D721Med (cell line): ENCODE measurements at places on chromosomes 1 and 21.

GRCh38 chr1:162846256-162847212 is 14.4 kb downstream of the CCDC190 start:
- no peak for DNase-seq

DNA sequence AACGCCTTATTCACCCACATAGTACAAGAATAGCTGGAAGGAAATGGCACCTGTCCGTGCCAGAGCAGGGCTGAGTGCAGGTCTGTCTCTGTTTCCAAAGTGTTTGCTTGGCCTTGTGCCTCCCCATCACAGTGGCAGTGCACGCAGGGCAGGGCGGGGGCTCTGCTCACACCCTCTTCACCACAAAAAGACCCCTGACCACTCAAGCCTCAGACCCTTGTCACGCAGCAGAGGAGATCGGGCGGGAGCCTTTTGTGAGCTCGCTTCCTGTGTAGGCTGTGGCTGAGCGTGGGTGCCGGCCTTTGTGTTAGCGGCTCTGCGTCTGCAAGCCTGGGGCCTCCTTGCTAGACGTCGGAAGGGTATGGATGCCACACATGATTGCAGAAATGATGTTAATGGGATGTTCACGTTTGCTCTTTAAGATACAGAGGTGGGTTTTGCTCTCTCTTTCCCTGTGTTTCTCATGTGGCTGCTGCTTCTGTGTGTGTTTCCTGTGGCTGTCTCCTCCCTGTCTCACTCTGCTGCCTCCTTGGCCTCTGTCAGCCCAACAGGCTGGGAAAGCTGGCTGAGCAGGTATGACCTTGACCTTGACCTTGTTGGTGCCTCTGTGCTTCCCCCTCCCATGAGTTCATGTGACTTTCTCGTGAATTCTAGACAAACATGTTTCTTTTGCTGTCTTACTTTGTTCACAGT is 45.4 kb downstream of the S100B start:
- peak; percentile 13 for DNase-seq

- DNase-seq = no peak
Measured at GRCh38 chr1:54663725-54664124, 22.1 kb downstream of the MROH7 start.

GRCh38 chr1:199875337-199875736 is 152.2 kb upstream of the NR5A2 start:
- DNase-seq = no peak

DNA sequence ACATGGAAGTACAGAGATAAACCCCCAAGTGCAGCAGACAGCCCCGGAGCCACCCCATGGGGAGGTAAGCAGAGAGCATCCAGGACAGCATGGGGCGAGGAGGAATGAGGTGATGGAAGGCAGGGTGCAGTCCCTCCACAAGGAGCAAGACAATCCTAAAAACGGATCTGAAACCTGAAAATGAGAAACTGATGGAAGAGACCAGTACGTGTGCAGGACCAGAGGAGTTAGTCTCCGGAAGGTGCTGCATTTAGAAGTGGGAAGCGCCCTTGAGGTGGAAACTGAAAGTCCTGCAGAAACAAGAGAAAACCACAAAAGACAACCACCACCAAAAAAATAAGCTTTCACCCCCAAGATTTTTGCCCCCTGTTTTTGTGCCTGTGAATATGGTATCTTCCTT is 17.4 kb upstream of the DDOST start:
- DNase-seq = no peak

- no peak for DNase-seq
Measured at GRCh38 chr1:64538389-64538788, 68.5 kb downstream of the CACHD1 start.

DNA sequence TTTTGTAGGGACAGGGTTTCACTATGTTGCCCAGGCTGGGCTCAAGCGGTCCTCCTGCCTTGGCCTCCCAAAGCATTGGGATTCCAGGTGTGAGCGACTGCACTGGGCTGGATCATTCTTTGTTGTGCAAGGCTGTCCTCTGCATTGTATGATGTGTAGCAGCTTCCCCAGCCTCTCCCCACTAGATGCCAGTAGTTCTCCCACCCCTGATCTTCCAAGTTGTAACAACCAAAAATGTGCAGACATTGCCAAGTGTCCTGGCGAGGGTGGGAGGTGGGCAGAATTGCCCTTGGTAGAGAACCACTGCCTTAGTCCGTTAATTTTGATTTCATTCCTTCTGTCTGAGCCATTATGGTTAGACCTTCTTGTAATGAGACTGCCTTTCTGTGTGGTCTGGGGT is 7.2 kb downstream of the GALNT2 start:
- no peak for DNase-seq

GRCh38 chr1:63277195-63278192 is 44.9 kb upstream of the FOXD3 start:
- no peak for DNase-seq

DNA sequence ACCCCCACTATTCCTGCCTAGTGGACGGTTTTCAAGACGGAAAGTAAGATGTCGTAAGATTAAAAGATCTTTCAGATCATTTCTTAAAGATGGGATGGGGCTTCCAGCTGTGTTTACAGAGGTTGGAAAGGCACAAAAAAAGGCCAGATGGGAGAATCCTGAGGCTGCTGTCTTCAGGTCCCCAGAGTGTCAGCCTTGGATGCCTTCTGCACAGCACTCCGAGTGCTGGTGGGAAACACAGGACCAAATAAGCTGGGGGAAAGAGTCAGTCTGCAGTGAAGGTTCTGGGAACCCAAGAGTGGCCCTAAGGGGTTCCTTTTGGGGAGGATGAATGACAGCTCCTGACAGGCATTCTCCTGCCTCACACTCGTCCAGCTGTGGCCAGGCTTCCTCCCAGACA is 96.5 kb downstream of the COLGALT2 start:
- DNase-seq = no peak

DNA sequence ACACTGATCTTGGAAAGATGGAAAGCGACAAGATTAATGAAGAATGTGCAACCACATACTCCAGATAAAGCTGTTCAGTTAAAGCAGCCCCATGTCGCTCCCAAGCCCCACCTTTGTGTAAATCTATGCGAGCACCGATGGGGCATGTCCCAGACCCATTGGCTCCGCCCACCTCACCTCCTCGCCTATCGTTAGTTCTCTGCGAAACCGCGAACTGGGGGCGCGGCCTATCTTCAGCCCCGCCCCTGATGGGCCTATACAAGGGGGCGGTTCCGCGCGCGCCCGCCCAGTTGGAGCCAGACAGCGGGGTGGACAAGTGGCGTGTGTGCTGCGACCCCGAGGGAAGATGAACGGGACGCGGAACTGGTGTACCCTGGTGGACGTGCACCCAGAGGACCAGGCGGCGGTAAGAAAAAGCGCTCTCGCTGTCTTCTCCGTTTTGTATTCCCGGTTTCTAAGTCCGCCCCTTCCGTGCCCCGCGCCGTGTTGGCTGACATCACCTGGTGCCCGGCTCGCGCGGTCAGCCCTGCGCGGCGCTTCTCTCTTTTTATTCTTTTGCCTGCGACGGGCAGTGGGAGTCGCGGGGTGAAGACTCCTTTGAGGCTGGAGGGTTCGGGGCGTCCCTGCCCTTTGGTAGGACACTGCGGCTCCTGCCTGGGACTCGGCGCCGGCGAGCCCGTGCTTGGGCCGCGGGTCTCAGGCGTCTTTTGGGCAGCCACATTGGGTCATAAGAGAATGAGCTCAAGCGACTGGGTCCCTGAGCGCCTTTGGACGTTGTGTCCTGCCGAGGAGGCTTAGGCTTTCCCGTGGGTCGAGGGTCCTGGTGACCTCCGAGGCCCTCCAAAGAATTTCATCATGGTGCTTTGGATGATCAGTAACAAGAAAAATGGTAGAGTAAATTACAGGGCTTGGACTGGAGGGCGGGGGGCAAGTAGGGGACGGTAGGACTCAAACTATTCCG is at the start of gene TUFT1:
Gene TUFT1 (plus strand): TSS at position 289 of the 961 bp plus-strand sequence. CDS start 58 bp downstream, at position 347.
- DNase-seq = peak; percentile 94

DNA sequence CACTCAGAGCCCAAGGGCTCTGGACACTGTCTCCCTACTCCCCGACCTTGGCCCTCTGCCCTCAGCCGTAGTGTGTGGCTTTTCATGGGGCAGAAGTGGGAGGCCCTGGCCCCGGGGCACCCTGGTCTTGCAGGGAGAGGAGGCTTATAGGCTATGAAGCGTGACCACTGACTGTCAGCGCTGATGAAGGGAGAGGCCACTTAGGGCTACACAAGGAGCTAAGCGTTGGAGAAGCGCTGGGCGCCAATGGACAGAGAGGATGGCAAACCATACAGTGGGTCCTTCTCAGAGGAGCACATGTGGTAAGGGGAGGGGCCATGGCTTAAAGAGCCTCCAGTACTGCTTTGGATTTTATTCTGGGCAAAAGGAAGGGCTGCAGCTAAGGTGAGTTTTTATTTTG is 7.9 kb downstream of the CRABP2 start:
- DNase-seq = no peak
